ENCODE measurements at places on chromosomes 3 and 15. TPM values are rescaled to one million over a fixed set of nuclear protein-coding genes. Genes with fewer than 3 reads are reported as not detected.

GRCh38 chr3:137582484-137582883, 181.6 kb upstream of the SOX14 start:
- DNase-seq, result no peak

DNA sequence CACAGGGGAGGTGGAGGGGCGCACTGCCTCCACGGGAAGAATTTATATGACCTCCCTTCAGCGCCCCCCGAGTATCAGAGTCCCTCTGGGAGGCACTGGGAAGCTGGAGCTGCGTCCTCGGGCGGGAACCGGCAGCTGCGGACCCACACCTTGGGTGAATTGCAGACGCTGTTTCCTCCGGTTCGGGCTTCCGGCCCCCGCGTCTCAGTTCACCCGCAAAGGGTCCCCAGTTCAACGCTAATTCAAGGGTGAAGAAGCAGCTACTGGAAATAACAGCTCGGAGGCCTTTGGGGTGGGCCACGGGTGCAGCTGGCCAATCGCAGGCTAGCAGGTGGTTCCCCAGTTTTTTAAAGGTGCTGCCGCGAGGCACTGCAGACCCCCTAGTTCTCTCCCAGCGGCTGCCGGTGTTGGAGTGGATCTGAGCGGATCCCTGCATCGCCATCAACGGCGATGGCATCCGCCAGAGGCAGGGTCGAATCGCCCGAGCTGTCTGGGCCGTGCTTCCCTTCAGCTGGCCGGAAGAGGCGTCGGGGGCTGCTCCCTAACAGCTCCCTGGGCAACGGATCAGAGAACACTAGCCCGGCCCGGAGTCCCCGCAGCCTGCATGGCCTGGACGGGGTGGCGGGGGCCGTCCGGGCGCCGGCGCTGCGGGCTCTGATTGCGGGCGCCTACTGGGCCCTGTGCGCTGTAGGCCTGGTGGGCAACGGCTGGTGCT, 19.4 kb upstream of the ADAMTS7 start:
- DNase-seq, result no peak

GRCh38 chr15:29914511-29914926, 92.3 kb upstream of the TJP1 start:
- no peak for DNase-seq

- DNase-seq, result no peak
Observed at GRCh38 chr3:69647511-69648110, 91.7 kb upstream of the MITF start.

DNA sequence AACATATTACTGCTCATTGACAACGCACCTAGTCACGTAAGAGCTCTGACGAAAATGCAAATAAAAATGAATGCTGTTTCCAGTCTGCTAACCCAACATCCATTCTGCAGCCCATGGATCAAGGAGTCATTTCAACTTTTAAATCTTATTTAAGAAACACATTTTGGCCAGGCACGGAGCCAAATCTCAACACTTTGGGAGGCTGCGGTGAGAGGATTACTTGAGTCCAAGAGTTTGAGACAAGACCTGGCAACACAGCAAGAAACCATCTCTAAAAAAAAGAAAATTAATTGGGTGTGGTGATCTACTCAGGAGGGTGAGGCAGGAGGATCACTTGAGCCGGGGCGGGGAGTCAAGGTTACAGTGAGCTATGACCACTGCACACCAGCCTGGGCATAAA, 22.4 kb upstream of the TM4SF19 start:
- no peak for DNase-seq

- DNase-seq, result no peak
Observed at GRCh38 chr3:132311841-132312240, 5.4 kb upstream of the ACP3 start.

DNA sequence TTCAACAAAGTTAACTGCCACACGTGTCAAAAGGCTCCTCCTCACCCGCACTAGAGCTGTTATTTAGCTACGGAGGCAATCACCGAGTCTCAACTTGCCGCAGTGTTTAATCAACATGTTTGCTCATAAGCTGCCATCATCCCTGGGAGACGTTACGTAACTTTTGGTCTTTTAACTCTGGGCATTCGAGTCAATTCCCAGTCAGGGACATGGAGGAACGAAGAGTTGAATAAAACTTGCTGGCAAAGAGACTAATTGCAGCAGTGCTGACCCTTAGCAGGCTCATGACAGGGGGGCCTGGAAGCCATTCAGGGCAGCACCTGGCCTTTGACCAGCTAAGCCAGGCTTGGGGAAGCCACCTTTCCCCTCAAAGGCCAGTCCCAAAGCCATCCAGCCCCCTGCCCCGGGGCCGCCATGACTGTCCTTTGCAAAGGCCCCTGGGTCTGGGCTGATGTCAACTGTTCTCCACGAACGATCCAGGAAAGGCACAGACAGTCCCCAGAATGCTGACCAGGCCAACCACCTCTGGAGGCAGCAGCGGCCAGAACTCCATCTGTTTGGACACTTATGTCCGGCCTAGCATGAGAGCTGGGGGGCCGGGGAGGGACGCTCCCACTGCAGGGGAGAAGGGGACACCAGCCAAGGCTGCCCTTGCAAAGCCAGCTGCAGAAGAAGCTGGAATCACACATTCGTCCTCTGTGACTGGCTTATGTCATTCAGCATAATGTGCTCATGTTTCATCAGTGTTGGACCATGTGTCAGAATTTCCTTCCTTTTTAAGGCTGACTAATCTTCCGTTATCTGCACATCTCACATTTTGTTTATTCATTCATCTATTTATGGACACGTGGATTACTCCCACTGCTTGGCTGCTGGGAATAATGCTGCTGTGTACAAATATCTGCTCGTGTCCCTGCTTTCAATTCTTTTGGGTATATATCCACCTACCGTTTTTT, 43.7 kb downstream of the PCSK6 start:
- DNase-seq, result no peak

DNA sequence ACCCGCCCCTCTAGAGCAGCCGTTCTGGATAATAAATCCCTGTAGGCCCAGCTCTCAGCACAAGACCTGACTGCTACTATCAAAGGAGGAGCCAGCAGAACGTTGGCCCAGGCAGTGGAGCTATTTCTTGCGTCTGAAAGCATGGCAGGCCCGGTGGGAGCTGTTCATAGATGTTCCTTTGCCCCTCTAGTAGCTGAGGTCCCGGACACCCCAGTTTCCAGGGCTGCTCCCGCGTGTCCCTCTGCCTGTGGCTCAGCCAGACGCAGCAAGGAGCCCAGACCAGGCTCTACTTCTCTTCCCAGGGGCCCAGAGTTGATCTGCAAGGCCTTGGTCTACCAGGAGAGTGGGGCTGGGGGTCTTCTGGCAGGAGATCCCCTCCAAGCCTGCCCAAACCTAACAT, 76.1 kb downstream of the FAM174B start:
- no peak for DNase-seq

MKRN2 gene
- 49.2 TPM for polyA plus RNA-seq

CLDN11 gene
- polyA plus RNA-seq, result 5.6 TPM

IL5RA gene
- not detected for polyA plus RNA-seq

All from BJ (cell line).